NCI-H526 (cell line): ENCODE measurements at places on chromosomes 3 and 15.
A peak's percentile ranks its signal among the peaks of the same experiment; 100 is the strongest.

DNA sequence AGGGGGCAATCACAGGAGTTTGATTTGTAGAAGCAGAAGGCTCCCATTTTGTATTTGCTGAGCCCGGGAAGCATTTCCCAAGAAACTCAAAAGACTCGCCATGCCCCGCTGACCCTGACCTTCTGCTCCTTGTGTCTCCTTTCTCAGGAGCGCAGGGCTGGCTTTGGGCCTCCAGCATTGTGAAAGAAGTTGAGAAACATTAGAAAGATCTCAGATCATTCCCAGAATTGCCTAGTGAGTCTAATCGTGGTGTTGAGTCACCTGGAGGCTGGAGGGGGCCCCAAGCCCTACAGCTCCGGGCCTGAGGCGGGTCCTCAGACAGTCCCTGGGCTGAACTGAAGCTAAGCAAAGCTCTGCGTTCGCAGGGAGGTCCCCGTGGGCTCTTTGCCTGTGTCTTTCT lies 10.9 kb upstream of the PIGZ start:
- DNase-seq, result no peak

DNA sequence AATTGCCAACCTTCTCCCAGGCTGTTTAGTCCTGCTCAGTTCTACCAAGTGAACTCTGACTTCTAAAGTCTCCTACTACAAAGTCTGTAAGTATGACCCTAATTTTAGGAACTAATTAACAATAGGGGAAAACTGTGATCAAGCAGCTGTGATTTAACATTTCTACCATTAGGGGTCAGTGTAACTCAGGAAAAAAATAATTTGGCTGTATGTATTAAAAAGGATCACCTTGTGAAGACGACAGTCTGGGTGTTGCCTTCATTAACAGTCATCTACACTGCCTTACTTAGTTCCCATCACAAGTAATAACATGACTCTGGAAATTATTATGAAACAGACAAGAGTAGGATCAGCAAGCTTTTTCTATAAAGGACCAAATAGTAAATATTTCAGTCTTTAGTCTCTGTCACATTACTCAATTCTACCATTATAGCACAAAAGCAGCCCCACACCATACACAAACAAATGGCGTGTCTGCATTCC lies 4.2 kb upstream of the NPHP3 start:
- DNase-seq, result peak; percentile 60

- no peak for DNase-seq
These were observed 204.9 kb downstream of the TIGIT start for GRCh38 chr3:114498539-114499370.

DNA sequence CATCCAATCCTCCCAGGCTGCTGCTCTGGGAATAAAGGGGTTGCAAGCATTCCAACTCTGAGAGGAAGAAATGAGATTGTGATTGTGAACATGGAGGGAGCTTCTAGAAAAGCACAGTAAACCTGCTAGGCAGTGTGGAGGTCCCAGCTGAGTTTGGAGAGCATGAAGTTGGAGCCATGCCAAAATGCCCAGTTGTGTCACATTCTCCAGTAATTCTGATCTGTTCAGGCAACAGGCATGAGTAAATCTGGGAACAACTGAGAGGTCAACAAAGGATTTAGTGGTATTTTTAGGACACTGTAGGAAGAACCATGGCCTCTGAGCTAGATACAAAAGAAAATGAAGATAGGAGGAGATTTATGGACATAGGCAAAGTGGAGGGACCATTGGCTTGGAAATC lies 74.7 kb downstream of the CYP19A1 start:
- no peak for DNase-seq

DNA sequence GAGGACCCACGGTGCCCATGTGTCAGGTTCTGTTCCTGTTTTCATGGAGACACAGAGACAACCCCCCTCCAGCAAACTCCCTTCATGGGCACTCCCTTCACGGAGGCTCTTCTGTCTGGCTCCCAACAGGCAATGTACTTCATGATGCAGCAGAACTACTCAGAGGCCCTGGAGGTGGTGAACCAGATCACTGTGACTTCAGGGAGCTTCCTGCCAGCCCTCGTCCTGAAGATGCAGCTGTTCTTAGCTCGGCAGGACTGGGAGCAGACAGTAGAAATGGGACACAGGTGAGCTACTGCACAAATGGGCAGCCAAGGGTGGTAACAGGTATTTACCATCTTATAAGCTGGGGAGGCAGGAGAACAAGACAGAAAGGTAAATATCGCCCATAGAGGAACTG lies 7.0 kb downstream of the TTC21A start:
- DNase-seq, result no peak

GRCh38 chr3:136711277-136711676 lies 40.9 kb downstream of the STAG1 start:
- DNase-seq, result no peak

- no peak for DNase-seq
These were observed 50.0 kb upstream of the CDAN1 start for GRCh38 chr15:42786978-42787377.

GRCh38 chr15:88882785-88883184 lies 12.6 kb downstream of the HAPLN3 start:
- no peak for DNase-seq

- DNase-seq, result no peak
These were observed 54.3 kb downstream of the NCEH1 start for GRCh38 chr3:172656602-172657001.

- no peak for DNase-seq
These were observed 427.3 kb upstream of the ZNF717 start for GRCh38 chr3:76212679-76213078.
